ENCODE measurements at places on chromosomes 13 and 19.
A peak's percentile ranks its signal among the peaks of the same experiment; 100 is the strongest.

DNA sequence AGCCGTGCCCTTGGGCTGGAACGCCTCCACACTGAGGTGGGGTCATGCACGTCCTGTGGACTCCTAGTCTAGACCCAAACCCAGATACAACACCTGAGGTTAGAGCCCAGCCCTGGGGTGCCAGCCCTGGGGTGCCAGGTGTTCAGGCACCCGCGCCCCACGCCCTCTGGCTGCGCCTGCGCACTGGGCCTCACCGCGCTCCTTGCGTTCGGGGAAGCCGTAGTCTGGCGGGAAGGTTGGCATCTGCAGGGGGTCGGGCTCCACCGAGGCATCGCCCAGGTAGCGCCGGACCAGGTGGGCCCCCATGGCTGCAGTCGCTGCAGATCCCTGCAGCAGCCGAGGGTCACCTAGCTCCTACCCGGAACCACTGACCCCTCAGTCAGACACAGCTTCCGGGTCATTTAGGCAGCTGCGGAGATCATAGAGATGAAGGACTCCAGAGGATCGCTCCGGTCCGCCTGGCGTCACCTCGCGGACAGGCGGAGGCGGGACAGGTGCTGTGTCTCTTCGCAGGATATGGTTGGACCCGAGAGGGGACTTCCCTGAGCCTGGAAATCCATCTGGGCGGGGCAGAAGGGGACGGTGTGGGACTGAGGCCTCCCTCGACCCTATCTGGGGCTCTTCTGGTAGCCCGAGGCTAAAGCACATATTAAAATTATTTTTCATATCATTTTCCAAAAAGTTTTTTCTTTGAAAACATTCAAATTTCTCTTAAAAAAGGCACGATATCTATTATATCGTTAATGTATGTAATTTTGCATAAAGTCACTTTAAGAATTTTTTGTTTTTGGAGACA lies at the start of gene NDUFB7:
Gene NDUFB7 (minus strand): TSS at position 372 of the 796 bp plus-strand sequence. CDS start 66 bp downstream, at position 306.
- DNase-seq = peak; percentile 75

DNA sequence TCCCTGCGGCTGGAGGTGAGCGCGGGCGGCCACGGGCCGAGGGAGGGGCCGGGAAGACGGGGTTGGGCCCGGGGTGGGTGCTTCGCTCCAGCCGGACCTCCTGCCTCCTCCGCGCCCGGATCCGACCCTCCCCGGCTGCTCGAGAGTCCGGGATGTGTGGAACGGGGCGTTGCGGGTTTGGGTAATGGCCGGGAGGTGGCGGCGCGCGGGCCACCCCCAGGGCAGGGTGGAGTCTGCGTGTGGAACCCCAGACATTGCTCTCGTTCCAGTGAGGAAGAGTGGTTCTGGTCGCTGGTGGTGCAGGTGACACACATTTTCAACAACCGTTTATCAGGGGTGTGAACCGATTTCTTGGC lies 38.8 kb downstream of the ARHGEF7 start:
- DNase-seq = peak; percentile 9

DNA sequence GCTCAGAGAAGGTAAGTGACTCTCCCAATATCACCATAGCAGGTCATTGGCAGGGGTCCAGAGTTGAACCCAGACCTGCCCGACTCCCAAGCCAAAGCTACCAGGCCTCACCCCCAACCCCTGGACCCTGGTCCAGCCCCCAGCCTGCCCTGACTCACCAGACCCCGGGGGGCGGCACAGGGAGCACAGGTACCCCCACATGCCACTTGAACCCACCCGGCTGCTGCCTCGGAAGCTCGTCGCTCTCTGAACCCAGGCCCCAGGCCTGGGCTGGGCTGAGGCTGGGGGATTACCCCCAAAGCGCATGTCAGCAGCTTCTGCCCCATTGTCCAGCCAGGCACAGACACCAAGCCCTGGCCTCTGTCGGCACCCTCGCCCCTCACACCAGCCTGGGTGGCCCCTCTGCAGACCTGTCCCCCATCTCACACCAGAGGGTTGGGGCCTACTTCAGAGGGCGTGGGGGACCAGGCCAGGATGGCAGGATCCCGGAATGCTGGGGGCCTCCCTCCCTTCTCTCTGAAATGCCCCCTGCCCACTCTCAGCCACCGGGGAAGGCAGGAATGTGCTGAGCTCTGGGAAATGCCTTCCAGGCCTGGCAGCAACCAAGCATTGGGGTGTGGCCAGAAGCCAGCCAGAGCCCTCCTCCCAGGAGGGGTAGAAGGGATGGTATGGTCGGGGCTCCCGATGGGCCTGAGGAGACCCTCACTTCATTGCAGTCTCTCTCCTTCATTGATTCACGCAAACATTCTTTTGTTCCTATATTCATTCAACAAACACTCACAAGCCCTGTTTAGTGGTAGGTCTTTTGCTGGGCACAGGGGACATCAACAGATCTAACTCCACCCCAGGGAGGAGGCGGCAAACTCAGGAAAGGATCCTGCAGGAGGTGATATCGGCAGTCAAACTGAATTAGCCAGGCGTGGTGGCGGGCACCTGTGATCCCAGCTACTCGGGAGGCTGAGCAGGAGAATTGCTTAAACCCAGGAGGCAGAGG lies 1.7 kb upstream of the PRX start:
- DNase-seq = no peak

DNA sequence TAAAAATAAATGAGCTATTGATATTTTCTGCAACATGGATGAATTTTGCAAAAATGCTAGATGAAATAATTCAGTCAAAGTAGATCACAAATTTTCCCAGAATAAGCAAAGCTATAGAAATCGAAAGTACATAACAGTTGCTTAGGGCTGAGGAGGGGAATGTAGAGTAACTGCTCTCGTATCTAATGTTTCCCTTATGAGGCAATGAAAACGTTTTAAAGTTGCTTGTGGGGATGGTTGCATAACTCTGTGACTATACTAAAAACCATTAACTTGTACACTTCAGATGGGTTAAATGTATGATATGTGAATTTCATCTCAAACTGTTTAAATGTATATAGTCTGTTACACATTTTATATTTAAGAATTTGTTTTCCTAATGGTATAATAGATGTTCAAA lies 231.7 kb downstream of the GGACT start:
- DNase-seq = no peak

DNA sequence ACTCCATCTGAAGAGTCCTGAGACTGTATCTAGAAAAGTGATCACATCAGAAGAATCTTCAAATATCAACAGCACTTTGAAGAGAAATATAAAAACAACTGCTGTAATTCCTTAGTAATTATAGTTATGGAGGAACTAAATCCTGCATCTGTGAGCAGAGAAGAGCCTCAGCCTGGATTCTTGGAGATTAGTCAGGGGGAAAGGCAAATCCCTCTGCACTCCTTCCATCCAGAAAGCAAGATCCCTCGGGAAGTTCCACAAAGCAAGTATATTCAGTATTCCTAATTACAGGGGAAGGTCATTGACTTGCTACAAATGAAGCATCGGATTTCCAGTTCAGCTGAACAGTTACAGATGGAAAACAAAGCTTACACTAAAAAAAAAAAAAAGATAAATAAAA lies 256.6 kb upstream of the IPO5 start:
- no peak for DNase-seq

DNA sequence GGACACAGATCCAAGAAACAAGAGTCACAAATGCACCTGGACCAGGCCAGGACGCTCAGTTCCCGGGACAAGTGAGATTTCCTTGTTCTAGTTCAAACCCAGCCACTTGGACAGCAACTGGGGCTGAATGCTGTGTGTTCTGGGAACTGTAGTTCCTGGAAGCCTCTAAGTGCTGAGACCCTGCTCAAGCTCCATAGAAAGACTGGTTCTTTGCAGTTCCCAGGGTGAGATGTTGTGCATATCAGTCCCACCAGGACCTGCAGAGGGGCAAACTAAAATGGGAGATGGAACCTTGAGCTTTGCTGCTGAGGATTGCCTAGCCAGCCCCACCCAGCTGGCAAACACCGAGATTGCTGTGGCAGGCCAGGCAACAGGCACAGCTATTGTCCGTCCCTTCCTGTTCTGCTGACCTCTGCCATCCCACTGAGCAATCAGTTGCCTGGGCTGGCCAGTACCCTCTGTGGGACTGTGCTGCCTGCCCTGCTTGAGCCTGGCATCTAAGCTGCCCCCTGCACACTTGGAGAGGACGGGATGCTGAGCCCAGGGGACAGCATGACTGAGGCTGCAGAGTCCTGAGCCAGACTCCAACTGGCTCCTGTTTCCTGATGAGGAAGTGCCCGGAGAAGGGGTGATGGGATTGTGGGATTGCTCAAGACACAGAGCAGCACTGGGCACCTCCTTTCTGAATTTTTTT lies 1.4 kb upstream of the GIPC1 start:
- DNase-seq = no peak

DNA sequence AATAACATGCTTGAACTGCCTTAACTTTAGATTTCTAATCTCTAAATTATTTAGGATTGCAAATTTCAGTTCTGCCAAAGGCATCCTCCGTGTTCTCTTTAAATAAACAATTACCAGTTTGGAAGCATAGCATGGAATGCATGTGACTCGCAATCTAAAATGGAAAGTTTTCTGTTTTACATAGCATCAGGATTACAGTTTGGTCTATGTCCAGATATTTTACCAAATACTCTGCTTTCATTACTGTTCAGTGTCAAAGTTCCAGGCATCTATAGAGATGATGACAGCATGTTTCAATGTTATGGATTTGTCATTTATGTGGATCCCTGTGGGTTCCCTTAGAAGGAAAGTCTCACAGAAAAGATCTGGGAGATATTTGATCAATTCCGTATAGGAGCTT lies 16.8 kb downstream of the FLT1 start:
- DNase-seq = no peak

DNA sequence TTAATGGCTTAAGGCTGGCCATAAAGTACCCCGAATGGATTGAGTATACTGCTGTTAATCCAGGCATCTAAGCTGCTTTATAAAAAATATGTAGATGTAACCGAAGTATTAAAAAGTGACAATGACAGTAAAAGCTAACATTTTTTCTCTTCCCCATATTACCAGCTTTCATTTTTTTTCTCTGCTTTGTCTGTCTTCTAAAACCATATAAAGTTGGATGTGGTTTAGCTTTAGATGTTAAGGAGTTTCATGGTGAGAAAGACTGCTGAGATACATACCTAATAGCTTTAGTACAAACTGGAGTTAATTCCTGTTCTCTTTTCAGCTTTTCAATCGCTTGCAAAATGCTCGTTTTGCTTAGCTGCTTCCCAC lies 838 bp downstream of the AKAP11 start:
- no peak for DNase-seq

- no peak for DNase-seq
Measured at GRCh38 chr13:23715092-23715761, 145.0 kb downstream of the TNFRSF19 start.

- DNase-seq = no peak
Measured at GRCh38 chr19:16944626-16945363, 56.0 kb downstream of the F2RL3 start.

- no peak for DNase-seq
Measured at GRCh38 chr19:33346665-33347064, 26.8 kb upstream of the CEBPG start.

DNA sequence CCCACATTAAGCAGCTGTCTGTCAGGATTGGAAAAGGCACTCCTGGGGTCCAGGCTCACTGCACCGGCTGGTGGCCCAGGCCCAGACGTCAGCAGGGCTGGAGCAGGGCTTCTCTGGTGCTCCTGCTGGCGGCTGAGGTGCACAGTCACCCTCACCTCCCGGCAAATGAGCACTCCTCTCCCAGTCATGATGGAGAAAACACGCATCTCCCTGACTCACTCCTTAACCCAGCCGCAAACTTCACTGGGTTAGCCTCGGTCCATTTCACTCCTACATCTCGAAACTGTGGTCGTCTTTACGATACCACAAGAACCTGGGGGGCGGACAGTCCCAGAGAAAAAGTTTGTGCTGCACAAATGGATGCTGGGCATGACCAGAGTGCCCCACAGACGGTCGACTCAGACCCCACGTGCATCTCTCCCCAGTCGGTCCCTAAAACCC lies 3.3 kb upstream of the RASA3 start:
- no peak for DNase-seq

DNA sequence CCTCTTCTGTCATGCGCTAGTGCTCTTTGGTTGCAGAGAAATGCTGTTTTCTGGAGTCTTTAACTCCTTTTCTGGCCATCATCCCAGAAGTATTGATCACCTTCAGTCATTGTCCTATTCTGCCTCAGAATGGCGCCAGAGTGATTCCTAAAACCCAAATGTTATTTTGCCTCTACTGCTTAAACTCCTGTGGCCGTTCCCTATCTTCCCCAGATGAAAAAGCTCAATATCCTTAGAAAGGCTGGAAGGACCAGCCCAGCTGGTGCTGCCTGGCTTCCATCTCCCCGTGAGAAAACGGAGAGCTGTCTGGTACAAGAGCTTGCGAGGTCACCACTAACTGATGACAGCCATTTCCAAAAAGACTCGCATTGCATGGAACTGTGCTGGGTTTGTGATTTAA lies 179.1 kb downstream of the RBM26 start:
- no peak for DNase-seq

- DNase-seq = no peak
Measured at GRCh38 chr13:113103646-113104045, 1.9 kb upstream of the F7 start.

DNA sequence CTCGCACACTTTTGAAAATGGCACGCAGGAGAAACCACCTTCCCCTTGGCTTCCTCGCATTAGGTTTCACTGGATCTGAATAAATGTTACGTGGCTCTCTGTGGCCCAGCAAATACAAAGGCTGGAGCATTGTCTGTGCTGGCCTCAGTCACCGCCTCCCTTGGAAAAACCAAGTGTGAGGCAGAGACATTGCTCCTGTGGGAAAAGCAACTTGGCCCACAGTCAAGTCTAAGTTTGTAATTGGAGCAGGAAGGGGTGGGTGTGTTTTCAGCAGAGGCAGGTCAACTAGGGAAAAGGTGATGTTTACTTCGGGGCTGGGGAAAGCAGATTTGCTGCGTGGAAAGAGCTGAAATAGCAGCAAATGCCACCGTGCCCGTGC lies 101.6 kb downstream of the IRS2 start:
- no peak for DNase-seq

DNA sequence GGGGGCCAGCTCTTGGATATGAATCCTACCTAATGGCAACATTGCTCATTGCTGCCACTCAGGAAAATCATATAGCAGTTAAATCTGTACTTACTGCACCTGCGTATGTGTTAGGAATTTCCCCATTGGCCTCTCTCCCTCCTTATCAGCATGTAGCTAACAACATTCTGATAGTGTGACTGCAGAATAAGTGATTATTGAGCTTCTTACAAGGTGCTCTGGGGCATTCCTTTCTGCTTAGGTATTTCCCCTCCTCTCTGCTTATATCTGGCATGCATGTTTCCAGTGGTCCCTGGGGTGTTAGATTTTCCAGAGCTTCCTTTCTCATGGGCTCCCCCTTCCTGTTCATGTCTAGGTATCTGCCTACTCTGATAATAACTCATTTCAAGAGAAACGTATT lies 414.1 kb upstream of the SLITRK1 start:
- no peak for DNase-seq

DNA sequence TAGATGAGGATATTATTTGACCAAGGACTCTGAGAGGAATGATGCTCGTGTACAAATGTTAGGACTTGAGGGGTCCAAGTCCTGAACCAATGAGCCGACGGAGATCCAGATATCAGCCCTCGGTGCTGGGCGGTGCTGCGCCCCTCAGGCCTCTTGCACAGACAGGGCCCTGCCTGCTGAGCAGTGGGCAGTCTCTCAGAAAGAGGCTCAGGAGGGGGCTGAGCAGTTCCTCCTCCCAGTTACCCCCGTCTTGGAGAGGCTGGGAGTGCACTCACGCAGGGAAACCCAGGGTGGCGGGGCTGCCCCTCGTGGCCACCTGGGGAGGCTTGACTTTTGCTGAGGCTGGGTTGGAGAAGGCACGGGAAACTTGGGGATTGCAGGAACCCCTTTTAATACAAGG lies 18.4 kb downstream of the TEX29 start:
- no peak for DNase-seq

- DNase-seq = no peak
Measured at GRCh38 chr13:94234738-94235137, 244.7 kb downstream of the DCT start.

GRCh38 chr13:47215736-47216135 lies 318.9 kb upstream of the HTR2A start:
- DNase-seq = no peak
